Body of pancreas (tissue), 4 donors: ENCODE measurements at places on chromosomes 5 and 9. TPM values are rescaled to one million over a fixed set of nuclear protein-coding genes. Genes with fewer than 3 reads are reported as not detected.

DNA sequence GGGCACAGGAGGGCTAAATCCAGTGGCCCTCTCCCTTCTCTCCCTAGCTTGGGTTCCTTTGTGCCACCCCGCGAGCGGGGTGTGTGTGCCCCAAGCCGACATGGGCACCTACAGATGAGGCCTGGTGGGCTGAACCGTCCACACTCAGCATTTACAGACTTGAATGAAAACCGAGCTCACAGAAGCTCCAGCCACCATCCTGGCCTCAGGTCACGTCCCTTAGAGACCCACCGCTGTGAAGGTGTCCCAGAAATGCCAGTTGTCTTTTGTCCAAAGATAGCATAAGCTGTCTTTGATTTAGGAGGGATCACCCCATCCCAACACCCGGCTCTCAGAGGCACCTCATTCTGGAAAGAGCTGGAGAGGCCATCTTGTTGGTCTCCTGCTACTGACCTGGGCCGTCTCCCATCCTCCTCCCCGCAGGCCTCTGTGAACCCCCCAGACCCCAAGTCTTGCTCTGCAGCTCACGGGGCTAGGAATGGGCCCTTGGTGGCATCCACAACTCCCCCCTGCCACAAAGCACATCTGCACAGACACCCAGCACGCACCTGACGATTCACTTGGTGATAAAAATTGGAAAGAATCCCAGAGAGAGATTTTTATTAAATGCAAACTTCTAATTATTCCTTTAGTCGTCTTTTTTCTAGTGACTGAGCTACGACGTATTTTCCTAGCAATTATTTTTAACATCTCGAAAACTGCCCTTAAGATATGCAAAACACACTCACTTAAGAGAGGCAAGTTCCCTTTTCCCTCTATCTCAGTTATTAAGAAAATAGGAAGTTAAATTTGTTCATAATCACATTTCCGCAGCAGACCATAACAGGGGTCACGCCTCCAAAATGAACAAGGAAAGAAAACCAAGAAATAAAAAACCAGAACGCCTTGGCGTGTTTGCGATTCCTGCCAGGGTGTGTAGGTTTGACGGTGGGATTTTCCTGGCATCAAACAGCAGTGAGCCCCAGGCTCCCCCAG lies 80.5 kb upstream of the LMX1B start:
- H3K4me3 ChIP-seq, result no peak overlapping the region
- H3K4me1 ChIP-seq, result no peaks in the 10 kb centered on the region
- no peak overlapping the region for H3K27ac ChIP-seq
- H3K27me3 ChIP-seq, result no peaks in the 10 kb centered on the region
- no peak for DNase-seq
- no peaks in the 10 kb centered on the region for H3K36me3 ChIP-seq

GRCh38 chr9:14056316-14056861 lies 257.6 kb downstream of the NFIB start:
- H3K4me3 ChIP-seq, result no peak overlapping the region
- no peaks in the 10 kb centered on the region for H3K36me3 ChIP-seq
- no peaks in the 10 kb centered on the region for H3K4me1 ChIP-seq
- H3K27me3 ChIP-seq, result no peaks in the 10 kb centered on the region

GRCh38 chr5:2903451-2904395 lies 152.2 kb upstream of the IRX2 start:
- H3K4me3 ChIP-seq, result no peak overlapping the region
- DNase-seq, result no peak
- no peak overlapping the region for H3K27ac ChIP-seq
- H3K27me3 ChIP-seq, result no peaks in the 10 kb centered on the region

DNA sequence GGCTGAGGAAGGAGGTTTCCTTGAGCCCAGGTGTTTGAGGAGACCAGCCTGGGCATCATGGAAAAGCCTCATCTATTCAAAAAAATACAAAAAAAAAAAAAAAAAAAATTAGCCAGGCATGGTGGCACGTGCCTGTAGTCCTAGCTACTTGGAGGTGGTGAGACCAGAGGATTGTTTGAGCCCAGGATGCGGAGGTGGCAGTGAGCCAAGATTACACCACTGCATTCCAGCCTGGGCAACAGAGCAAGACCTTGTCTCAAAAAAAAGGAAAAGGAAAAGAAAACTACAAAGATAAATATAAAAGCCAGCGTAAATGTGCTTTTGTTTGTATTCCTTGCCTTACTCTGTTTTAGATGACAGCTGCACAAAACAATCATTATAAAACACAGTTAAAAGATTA lies 2249.2 kb upstream of the C9orf72 start:
- H3K4me1 ChIP-seq, result no peaks in the 10 kb centered on the region
- H3K4me3 ChIP-seq, result no peak overlapping the region
- no peak overlapping the region for H3K27ac ChIP-seq
- no peaks in the 10 kb centered on the region for H3K27me3 ChIP-seq
- DNase-seq, result no peak

DNA sequence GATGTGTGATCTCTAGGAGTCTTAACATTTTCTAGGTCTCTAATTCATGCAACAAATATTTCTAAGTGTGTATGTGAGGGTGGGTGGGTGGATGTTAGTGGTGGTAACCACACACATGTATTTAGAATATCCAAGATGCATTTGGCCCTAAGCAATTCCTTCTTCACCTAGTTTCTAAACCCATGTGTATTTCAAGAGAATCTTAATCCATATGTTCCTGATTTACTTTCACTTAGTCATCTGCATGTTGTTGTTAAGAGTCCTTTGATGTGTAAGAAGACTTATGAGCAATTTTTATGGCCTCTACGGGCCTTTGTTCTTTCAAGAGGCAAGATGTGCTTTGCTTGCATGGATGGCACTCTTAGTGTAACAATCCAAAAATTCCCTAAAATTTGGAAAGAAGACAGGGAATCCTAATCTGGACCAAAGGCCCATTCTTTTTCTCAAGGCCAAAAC lies 282.6 kb downstream of the SPATA31D1 start:
- H3K4me3 ChIP-seq, result no peak overlapping the region
- H3K36me3 ChIP-seq, result no peaks in the 10 kb centered on the region
- H3K27me3 ChIP-seq, result no peaks in the 10 kb centered on the region
- no peaks in the 10 kb centered on the region for H3K4me1 ChIP-seq
- DNase-seq, result no peak
- H3K27ac ChIP-seq, result no peak overlapping the region

DNA sequence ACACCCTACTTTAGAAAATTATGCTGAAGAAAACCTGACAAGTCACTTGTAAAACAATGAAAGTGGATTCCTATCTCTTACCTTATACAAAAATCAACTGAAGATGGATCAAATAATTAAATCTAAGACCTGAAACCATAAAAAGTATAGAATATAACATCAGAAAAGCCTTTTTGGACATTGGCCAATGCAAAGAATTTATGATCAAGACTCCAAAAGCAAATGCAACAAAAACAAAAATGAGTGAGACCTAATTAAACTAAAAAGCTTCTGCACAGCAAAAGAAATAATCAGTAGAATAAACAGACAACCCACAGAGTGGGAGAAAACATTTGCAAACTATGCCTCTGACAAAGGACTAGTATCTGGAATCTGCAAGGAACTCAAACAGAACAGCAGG lies 303.0 kb upstream of the CDH9 start:
- H3K4me1 ChIP-seq, result no peaks in the 10 kb centered on the region
- DNase-seq, result no peak
- no peaks in the 10 kb centered on the region for H3K36me3 ChIP-seq
- H3K4me3 ChIP-seq, result no peak overlapping the region
- H3K27me3 ChIP-seq, result no peaks in the 10 kb centered on the region

DNA sequence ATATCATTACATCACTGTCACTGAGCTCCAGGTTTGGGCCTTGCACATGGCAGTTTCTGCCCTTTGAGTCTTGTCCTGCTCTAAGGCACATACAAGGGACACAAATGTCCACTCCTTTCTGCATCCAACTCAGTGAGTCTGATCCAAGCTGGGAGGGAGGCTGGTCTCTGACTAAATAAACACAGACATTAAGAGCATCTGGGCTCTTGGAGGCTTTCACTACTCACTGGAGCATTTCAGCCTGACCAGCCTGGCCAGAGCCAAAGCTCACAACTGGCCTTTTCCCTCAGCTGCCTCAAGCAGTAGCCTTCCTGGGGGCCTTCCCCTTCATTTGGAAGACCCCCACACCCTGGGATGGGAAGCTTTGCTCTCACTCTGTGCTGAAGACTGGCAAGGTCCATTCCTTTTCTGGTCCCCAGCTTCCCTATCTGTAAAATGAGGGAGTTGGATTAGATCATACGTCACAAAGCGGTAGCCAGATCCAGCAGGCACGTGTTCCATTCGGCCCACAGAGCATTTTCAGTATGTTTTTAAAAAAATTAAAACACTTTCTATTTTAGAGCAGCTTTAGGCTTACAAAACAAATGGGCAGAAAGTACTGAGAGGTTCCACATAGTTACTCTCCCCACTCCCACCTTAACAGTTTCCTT lies 58.6 kb upstream of the XPA start:
- no peaks in the 10 kb centered on the region for H3K36me3 ChIP-seq
- H3K27me3 ChIP-seq, result no peaks in the 10 kb centered on the region
- no peak overlapping the region for H3K27ac ChIP-seq
- H3K4me1 ChIP-seq, result no peaks in the 10 kb centered on the region
- no peak for DNase-seq

DNA sequence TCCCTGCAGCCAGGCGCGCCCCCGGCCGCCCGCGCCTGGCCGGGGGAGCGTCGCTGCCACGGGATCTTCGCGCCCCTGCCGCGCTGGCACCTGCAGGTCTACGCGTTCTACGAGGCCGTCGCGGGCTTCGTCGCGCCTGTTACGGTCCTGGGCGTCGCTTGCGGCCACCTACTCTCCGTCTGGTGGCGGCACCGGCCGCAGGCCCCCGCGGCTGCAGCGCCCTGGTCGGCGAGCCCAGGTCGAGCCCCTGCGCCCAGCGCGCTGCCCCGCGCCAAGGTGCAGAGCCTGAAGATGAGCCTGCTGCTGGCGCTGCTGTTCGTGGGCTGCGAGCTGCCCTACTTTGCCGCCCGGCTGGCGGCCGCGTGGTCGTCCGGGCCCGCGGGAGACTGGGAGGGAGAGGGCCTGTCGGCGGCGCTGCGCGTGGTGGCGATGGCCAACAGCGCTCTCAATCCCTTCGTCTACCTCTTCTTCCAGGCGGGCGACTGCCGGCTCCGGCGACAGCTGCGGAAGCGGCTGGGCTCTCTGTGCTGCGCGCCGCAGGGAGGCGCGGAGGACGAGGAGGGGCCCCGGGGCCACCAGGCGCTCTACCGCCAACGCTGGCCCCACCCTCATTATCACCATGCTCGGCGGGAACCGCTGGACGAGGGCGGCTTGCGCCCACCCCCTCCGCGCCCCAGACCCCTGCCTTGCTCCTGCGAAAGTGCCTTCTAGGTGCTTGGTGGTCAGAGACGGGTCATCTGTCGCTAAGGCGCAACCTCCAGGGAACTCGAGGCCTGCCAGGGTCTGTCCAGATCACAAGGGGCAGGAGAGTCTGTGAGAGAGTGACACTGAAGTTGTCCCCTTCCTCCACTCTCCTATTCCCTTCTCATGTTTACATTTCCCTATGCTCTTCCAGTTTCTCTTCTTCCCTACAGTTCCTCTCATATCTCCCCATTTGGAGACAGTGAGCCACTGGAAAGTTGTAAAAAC lies 1.3 kb downstream of the GPR150 start:
- H3K4me3 ChIP-seq, result peak overlapping the region; percentile 35
- H3K4me1 ChIP-seq, result peaks cover 65% of the 10 kb centered on the region
- no peaks in the 10 kb centered on the region for H3K36me3 ChIP-seq
- peak overlapping the region; percentile 99 for H3K27ac ChIP-seq
- DNase-seq, result peak; percentile 64
- H3K27me3 ChIP-seq, result no peaks in the 10 kb centered on the region

GRCh38 chr5:40688996-40689395 lies 9.3 kb downstream of the PTGER4 start:
- peaks cover 11% of the 10 kb centered on the region for H3K36me3 ChIP-seq
- H3K27me3 ChIP-seq, result no peaks in the 10 kb centered on the region
- peaks cover 48% of the 10 kb centered on the region for H3K4me1 ChIP-seq
- no peak overlapping the region for H3K4me3 ChIP-seq

The FGF1 gene
- not detected for total RNA-seq

The HTR4 gene
- not detected for total RNA-seq

The CARD9 gene
- total RNA-seq, result 0.78 TPM

The SOX30 gene
- total RNA-seq, result not detected

The ARHGEF39 gene
- 0.26 TPM for total RNA-seq

The BAAT gene
- 1.0 TPM for total RNA-seq

The TAS2R1 gene
- not detected for total RNA-seq

The WDR38 gene
- total RNA-seq, result not detected

The GABRA6 gene
- total RNA-seq, result not detected

The PPP1R26 gene
- total RNA-seq, result 17.8 TPM

The MLANA gene
- total RNA-seq, result not detected

The ANKRD31 gene
- 0.33 TPM for total RNA-seq

The KCNV2 gene
- total RNA-seq, result not detected
